Stimulated activated CD8-positive, alpha-beta memory T cell treated with anti-CD3 and anti-CD28 coated beads, Interleukin-4, amount 100 ng/mL, for 24 hours (primary cell): ENCODE measurements at places on chromosomes 5 and 9.

GRCh38 chr9:119029886-119030285, 339.3 kb downstream of the BRINP1 start:
- DNase-seq: no peak

DNA sequence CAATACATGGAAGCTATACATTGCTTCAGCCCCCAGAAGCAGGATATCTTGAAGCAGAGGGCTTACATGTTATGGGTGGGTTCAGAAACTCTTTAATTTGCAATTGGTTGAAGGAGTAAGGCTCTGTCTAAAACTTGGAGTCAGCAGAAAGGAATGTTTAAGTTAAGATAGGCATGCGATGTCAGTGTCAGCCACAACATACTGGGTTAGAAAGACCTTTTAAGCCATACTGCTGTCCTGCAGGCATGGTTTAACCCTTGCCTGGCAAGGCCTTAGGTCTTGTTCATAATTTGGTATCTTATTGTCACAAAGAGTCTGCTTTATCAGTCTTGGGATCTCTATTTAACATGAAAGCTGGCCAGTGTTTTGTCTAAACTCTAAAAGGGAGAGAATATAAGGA, 1619.6 kb upstream of the WWC1 start:
- DNase-seq: no peak

DNA sequence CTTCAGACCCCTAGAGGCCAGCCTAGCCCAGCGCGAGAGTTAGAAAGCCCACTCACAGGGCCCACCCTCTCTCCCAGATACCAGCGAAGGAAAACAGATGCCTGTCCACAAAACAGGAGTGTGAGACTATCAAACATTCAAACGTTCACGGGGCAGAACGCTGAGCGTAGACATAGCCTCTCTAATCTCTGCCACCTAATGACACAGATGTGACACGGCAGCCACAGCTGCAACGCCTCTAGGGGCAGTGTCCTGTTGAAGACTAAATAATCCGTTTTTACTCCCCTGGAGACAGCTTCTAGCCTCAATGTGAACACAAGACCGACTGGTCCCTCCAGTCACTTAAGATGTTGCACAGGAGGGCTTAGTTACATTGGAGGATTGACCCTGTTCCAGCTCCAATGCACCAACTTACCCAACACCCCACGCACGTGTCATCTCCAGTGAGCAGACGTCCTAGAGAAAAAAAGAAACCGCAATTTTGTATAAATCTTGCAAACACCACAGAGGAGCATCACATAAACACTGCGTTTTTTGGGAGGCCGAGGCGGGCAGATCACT, 14.3 kb downstream of the DIPK1B start:
- no peak for DNase-seq

DNA sequence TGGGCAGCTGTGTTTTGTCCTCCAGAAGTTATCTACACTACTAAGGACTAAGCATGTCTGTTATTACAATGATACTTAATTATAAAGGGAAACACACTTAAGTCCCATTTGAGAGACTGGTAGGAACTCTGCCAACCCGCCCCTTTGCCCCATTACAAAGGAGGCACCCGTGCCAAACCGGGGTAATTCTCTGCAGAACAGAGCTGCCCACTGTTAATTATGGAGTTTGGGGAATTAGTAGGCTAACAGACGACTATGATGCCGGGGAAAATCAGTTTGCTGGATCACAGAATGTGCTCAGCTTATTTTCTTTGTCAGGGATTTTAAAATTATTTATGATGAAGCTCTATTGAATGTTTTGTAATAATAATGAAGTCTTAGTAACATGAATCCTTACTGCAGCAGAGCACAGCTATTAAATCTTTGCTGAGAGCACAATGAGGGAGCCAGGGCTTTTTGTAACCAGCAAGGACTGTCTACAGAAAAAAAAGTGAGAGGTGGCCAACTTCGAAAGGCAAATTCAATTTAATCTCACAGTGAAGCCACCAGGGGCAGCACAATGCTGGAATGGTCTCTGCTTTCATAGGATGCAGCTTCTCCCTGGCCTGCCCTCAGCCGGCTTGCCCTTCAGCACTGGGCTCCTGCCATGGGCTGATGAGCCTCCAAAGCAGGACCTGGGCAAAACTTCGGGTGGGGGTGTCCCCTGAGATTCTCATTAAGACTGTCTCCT, 134.5 kb downstream of the GNAQ start:
- no peak for DNase-seq

DNA sequence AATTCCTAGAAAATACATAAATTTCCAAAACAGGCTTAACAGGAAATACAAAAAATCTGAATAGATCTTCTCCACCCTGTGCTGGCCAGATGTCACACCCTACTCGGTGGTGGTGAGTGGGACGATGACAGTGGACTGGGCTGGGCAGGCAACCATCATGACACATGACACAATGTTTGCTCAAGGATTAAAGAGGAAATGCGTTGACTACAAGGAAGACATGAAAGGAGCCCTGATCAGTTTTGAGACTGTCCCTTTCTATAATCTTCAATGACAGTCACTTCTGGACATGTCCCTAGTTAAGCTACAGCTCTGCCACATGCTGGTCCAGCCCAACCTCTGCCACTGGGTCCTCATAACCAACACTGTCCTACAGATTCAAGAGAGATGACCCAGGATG, 99.8 kb downstream of the ZDHHC21 start:
- no peak for DNase-seq

- no peak for DNase-seq
These were observed 250.6 kb downstream of the ARRDC3 start for GRCh38 chr5:91132550-91132949.

DNA sequence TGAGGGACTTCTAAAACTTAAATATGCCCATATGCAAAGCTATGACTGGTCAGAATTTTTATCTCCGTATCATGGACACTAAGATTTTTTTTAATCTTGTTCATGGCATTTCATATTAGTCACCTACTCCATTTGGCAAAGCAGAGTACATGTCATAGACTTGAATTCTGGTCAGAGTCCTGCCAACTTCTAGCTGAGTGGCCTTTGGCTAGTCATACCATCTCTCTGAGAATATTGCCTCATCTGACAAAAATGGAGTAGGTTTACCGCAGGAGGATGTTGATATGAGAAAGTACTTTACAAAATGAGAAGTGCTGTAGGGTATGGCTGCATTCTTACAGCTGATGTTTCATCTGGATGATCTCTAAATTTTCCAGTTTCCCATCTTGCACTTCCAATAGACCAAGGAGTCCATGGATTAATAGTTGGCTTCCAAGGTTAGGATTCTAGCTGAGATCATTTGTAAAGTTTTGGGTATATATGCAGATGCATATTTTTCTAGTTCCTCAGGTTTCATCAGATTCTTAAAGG, 150.8 kb upstream of the NR3C1 start:
- no peak for DNase-seq

- no peak for DNase-seq
These were observed 22.3 kb upstream of the TAL2 start for GRCh38 chr9:105639936-105640335.

DNA sequence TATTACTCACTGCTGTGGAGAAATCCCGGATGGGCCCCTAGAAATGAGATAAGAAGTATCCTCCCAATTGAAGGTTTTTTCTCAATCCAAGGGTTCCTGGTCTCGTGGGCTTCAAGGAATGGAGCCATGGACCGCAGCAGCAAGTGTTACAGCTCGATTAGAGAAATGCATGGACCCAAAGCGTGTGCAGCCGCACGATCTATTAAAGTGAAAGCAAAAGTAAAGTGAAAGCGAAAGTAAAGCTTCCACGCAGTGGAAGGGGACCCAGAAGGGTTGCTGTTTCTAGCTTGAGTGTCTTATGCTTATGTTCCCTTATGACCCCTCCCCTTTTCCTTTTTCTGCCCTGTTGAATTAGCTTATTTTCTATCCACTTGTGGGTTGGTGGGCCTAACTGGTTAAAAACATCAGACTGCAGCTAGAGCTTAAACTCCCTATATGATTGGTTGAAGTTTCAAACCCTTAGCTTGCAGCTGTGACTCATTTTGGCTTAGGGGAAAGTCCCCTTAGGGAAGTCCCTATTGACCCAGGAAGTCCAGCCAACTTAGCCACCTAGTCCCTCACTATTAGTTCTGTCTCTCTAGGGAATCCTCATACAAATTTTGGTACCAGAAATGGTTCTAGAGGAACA, 1111.8 kb downstream of the TAF11L14 start:
- peak; percentile 10 for DNase-seq

DNA sequence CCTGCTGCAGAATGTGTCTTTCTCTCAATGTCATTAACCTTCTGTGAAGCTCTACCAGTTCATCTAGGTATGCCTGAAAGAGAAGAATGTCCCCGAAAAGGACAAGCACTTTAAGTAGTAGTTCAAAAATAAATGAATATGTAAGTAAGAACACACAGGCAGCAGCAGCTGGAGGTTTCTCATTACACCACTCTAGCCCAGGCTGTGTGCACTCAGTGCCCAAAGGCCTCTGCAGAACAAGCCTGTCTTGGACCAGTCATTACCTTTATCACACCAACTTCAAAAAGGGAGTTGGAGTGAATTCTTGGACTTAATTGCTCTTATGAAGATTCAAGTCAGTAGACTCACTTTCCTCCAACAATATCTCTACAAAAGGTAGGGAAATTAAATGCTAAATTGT, 268.8 kb downstream of the MLLT3 start:
- DNase-seq: no peak

- no peak for DNase-seq
These were observed 94.2 kb upstream of the MVB12B start for GRCh38 chr9:126232461-126232860.

- DNase-seq: peak; percentile 59
These were observed 71.5 kb downstream of the ANKRD33B start for GRCh38 chr5:10635257-10635866.

- peak; percentile 50 for DNase-seq
These were observed 10.3 kb upstream of the CD180 start for GRCh38 chr5:67206929-67207328.

GRCh38 chr5:141641634-141642267, 5.0 kb downstream of the RELL2 start:
- no peak for DNase-seq

- DNase-seq: peak; percentile 85
These were observed at the start of gene FAM53C for GRCh38 chr5:138337685-138338410. FAM53C (plus strand) TSS chr5:138338266; CDS start chr5:138341336, 3,070 bp downstream.

- DNase-seq: no peak
These were observed 210.6 kb downstream of the ATP10B start for GRCh38 chr5:160641405-160641804.

DNA sequence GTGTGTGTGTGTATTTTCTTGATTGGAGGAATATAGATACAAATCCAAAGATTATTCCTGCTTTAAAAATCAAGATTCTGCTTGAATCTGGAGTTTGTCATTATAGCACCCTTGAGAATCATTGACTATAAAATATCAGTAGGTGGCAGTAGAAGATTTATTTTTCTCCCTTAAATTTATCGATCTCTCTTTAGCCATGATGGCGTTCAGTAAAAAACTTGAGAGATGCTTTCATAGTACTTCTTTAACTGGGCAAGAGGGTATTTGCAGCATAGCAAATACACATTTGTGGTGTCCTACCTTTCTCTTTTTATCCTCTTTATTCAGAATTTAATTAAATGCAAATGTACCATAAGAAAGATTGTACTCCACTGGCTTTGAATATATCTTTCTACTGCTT, 307.7 kb downstream of the ADGRV1 start:
- DNase-seq: no peak

- DNase-seq: no peak
These were observed 120.0 kb upstream of the RAI14 start for GRCh38 chr5:34535944-34536623.

DNA sequence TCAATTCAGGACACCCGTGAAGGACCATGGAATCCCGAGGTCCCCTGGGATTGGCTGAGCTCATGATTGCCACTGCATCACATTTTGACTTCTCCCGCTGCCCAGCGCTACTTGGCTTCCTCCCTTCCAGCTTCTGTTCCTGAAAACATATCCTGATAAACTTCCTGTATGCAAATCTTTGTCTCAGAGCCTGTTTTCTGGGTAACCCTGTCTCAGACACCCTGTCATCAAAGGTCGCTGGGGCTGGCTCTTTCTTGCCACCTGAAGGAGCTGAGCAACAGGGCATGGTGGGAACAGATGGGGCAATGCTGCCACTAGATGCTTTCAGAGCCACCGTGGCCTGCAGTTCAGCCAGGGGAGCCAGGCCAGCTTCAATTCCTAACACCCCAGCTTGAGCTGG, 154.3 kb upstream of the TBC1D2 start:
- no peak for DNase-seq

DNA sequence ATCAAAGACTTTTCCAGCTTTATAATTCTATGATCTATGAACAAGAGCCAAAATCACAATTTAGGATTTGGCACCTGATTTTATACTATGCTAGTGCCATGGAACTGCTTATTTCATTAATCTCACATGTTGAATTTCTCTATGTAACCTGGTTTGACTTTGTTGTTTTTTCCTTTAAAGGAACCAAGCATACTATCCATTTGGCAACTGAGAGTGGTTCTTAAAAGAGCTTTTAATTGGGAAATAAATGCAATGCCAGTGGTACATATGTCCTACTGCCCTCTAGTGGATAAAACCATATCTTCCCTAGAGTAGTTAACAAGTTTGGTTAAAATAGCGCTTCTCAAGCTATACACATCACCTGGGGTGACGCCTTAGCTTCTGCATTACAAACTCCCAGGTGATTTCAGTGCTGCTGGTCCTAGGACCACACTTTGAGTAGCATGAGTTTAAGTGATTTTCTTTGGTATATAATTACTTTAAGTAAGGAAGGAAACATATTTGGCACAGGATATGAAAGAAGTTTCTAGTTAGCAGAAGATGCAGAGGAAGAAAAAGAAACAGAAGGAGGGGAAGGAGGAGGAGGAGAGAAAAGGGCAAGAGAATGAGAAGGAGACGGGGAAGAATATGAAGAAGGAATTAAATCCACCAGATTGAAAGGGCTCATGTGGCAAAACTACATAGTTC, 56.8 kb downstream of the FGF10 start:
- DNase-seq: no peak

GRCh38 chr9:115043632-115044031, 74.3 kb downstream of the TNC start:
- DNase-seq: no peak

GRCh38 chr5:66739951-66740350, 143.8 kb downstream of the MAST4 start:
- DNase-seq: no peak

DNA sequence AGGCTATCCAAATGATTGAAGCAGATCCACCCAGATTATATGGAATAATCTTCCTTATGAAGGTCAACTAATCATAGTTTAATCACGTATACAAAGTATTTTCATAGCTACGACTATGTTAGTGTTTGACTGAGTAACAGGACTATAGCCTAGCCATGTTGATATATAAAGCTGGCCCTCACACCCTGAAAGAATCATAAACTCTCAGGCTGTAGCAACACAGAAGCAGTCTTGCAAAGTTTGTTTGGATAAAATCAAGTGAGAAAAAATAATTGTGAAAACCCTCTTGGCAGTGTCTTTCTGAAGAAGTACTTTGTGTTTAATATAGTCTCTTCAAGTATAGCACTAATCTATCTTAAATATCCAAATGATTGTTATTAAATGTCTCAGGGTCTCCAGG, 374.5 kb upstream of the DAB2 start:
- DNase-seq: no peak
